ENCODE measurements at places on chromosomes 2 and 18.

- DNase-seq: peak; percentile 33
Measured at GRCh38 chr2:23698721-23699579, 228.0 kb downstream of the ATAD2B start.

GRCh38 chr2:217413193-217413592 lies 553.3 kb upstream of the TNP1 start:
- no peak for DNase-seq

DNA sequence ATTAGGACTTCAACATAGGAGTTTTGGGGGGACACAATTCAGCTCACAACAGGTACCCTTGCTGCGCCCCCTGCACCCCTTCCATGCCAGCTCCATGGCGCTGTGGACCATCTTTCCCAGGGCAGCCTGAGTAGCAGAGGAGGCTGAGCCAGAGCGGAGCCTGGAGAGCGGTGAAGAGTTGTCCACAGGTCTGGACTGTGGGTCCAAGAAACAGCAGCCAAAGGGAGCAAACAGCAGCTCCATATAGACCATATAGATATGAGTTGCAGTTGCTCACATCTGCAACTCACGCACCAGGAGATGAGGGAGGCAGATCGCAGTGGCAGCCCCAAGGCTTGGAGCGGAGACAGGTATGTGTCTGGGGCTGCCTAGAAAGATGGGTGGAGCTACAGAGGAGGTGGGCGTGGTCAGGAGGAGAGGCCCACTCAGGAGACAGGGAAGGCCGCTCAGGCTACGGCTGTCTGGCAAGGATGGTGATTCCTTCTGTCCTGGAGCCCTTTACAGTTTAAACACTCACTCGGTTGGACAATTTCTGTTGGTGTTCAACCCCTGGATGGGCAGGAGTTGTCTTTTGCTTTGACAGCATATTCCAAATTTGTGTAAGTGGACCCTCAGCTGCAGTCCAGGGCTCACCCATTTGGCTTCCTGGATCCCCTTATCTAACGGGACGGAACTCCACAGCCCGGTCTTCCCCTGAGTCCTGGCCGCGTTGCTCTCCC lies 155.1 kb downstream of the LPIN1 start:
- no peak for DNase-seq

GRCh38 chr18:49223837-49224529 lies 236.5 kb downstream of the DYM start:
- no peak for DNase-seq

- DNase-seq: no peak
Measured at GRCh38 chr18:12393998-12394397, 13.7 kb upstream of the PRELID3A start.

Data from IMR-90 (cell line).